ENCODE measurements at places on chromosomes 5 and 9.

DNA sequence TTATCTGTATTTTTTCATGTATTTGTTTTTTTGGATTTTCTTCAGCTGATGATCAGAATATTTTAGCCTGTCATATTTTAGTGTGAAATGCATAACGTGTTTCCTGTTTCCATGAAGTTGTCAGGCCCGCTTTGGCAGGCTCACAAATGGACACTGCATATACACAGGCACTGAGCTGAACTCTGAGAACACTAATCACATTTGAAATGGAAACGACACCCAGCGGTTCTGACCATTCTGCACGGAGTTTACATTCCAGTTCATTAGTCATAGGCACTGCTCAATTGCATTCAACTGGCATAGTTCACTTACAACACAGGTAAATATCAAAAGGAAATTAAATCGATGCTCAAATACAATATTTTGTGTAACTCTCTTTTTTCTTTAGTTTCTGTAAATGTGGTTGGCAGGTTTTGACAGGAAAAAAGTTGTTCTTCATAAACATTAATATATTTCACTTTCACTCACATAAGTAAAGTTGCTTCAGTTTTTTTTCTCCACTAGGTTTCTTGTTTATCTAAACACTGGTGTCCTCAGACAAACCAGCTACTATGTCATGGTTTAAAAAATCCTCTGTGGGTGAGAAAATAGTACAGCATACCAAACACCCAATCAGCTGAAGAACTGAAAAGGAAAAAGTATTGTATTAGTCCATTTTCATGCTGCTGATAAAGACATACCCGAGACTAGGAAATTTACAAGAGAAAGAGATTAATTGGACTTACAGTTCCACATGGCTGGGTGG lies 559.0 kb upstream of the DAP start:
- DNase-seq, result no peak

DNA sequence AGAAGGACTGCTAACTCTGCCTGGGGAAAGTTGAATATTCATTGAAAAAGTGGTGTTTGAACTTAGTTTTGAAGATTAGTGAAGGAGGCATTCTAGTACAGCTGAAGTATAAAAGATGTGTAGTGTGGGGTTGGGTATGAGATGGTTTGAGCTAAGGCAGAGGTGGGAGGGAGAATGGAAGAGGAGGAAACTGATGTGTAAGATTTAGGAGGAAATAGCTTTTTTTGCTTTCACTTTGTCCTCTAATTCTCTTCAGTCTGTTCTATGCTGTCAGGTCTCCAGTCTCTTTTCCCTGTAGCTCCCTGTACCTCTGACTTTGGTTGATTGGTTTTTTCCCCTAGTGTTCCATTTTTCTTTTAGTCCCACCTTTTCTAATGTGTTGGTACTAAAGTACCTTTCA lies 9.0 kb downstream of the CREBRF start:
- no peak for DNase-seq

DNA sequence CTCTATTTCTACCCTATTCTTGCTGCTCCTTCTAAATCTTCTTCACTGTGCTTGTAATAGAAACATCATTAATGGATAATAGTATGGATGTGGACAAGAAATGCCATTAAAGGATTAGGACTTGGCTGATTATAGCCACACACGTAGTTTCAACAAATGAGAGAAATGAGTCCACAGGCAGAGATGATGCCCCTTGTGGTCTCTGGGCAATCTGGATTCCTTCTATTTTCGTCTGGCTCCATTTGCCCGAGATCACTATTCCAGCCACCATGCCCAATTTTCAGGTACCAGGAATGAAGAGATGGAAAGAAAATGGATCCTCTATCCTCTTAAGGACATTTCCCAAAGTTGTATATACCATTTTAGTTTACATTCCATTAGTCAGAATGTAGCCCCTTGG lies 13.2 kb downstream of the VLDLR start:
- DNase-seq, result no peak

DNA sequence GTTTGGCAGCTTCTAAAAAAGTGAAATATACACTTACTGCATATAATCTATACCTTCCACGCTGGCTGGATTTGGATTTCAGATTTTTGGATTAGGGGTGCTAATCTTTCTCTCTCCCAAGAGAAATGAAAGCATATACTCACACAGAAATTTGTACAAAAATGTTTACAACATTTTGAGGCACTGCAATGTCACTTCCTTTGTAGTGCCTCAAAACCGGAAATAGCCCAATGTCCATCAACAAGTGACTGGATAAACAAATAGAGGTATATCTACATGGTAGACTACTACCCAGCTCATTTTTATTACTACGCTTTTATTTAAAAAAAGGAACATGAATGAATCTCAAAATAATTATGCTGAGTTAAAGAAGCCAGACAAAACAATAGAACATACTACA lies 74.0 kb upstream of the MIER3 start:
- no peak for DNase-seq

DNA sequence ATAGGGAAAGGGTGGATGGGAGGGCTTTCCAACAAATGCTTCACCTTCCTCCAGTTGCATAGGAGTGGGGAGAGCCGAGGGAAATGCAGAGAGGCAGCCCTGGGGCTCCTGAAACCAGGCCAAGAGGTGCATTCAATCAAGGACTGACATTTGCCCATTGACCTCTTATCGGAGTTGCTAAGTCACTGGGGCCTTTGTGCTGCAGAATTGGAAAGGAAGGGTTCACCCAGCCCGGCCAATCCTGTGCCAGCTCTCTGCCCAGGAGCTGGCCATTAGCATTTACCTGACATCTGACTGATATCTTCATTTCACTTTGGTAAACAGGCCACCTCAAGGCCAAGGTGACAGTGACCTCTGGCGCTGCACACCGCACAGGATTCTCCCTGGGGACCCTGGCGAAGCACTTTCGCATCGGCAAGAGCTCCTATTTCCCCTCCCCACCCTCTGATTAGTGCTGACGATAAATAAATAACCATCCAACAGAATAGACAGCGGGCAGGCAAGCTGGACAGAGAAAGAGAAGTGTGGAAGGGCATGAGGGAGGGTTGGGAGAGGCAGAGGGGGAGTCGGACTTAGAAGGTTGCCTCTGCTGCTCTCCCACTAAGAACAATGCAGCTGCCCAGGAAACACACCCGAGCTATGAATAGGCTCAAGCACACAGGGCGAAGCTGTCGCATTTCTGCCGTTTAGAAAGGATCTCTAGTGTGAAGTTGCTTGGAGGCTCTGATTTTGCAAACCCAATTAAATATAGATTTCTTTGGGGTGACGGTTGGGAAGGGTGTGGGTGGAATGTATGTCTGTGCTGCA lies 57.0 kb upstream of the BOD1 start:
- DNase-seq, result no peak

- no peak for DNase-seq
These were observed 18.7 kb upstream of the SEMA6A start for GRCh38 chr5:116593340-116593739.

- DNase-seq, result no peak
These were observed 137.6 kb downstream of the CACNA1B start for GRCh38 chr9:138015021-138015829.

- no peak for DNase-seq
These were observed 7.3 kb downstream of the CORO2A start for GRCh38 chr9:98185021-98185567.

- no peak for DNase-seq
These were observed 276.3 kb downstream of the EPB41L4A start for GRCh38 chr5:112142769-112143270.

DNA sequence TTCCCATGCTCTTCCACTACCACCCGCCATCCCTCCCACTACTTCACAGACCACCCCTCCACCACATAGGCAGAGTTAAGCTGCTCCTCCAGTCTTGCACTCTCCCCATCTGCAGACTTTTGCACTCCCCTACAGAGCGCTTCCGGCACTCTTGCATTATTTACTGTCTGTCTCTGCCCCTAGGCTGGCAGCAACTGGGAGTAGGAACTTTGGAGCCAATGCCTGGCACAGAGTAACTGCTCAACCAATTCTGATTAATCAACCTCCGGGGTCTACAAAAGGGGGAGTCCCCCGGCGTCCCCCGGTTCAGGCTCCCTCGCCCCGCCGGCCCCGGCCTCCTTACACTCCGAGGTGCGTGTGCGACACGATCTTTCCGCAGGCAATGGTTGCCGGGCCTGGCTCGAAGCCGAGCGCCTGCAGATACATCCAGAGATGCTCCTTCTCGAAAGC lies 498 bp downstream of the HAUS6 start:
- peak; percentile 41 for DNase-seq

DNA sequence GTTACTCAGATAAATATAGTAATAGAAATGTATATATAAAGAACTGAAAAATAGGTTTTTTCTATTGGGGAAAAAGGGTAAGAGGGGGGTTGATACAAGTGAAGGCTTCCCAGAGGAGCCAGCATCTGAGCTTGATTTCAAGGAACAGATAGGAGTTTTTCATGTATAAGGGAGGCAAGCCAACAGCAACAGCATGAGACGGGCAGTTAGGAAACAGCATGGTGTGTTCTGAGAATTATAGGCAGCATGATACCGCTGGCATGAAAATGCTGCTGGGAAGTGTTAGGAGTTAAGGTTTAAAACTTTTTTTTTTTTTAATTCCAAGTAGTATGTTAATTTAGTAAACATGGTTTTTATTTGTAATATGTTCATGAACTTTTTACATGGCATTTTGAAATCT lies 9.7 kb downstream of the CDC37L1 start:
- DNase-seq, result no peak

DNA sequence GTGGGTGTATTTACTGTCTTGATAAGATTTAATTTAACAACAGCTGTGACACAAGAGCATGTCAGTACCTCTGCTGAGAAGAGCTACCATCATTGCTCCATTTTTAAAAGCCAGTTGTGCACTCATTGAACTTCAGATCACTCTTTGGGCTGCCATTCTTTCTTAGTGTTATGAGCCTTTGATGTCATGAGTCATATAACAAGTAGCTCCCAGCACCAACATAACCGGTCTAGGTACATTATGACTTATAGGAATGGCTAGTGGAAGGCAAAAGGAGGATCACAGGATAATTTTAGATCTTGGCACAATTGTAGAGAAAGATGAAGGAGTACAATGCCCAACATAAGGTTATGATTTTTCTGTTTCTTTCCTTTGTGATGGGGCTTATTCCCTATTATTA lies 170.8 kb upstream of the FBN2 start:
- DNase-seq, result no peak

GRCh38 chr5:134248256-134248655 lies 22.4 kb upstream of the PPP2CA start:
- DNase-seq, result no peak

- no peak for DNase-seq
These were observed 160.9 kb downstream of the GIN1 start for GRCh38 chr5:102959055-102959454.

DNA sequence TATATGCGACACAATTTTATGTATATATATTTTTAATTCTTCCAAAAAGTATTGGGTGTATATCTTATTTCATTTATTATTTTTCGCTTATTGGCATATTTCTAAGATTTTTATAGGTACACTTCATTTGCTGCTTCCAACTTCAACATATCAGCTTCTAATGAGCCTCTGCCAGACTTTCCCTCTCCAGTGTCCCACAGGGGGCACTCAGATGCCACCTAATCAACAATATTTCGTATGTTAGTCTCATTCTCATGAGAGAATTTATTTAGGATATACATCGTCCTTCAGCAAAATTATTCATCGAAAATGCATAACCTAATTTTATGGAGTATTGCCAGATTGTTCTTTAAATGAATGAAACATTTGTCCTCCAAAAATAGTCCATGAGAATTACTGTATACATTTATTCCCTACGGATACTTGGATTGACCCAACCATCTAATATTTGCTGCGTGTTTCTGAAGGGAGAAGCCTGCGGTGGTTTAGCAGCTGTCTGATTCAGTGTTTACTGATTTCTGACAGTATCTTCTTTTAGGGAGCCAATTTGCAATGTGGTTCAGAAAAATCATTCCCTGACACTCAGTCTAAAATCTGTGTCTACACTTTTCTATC lies 100.6 kb upstream of the SELENOP start:
- DNase-seq, result peak; percentile 79

- DNase-seq, result no peak
These were observed 7.4 kb downstream of the PSAT1 start for GRCh38 chr9:78304357-78304756.

DNA sequence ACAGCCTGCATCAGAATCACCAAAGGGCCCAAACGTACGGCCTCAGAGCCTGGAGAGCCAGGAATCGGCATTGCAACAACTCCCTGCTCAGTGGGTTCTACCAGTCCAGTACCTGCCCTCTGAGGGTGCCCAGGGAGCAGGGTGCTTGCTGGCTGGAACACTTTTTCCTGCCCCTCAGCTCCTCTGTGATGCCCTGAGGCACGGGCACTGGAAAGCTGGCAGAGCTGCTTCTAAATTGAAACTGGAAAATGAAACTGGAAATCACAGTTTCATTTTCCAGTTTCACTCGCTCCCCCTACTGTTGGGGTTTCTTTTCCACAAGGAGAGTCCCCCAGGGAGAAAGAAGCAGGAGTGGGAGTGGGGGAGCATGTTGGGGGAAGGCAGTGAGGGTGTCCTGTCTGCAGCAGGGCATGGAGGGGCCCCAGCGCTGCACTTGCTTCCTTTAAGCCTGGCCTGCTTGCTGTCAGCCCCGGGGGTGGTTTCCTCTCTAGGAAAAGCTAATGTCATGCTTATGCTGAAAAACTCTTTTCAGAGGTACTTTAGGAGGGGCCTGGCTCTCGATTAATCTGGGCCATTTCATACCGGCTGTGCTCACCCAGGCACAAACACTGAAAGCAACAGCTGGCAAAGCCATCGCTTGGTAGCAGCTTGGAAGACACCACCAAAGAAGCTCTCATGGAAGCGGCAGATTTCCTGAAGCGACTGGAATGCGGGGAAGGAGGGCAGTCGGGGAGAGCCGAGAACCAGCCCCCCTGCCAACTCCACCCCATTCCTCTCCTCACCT lies 26.2 kb downstream of the IRF1 start:
- peak; percentile 52 for DNase-seq

- DNase-seq, result no peak
These were observed 66.2 kb downstream of the CDC42SE2 start for GRCh38 chr5:131330031-131330430.

- no peak for DNase-seq
These were observed 43.2 kb upstream of the PIK3R1 start for GRCh38 chr5:68172314-68172713.

- no peak for DNase-seq
These were observed 41.6 kb upstream of the PITX1 start for GRCh38 chr5:135075621-135076020.

DNA sequence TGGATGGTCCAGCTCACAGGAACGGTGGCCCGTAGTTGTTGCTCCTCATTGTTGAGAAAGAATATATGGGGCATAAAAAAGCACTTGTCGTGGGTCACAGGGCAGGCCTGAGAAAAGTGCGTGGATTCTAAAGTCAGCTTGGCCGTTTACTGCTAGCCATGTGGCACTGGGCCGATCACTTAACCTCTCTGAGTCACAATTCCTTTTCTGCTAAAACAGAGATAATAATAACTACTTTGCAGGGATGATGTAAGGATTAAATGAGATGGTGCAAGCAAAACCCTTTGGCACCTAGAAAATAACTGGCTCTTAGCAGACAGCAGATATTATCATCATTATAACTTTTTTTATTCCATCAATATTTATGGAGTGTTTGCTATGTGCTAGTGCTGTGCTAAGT lies 579.7 kb downstream of the CCDC171 start:
- no peak for DNase-seq

GRCh38 chr5:111493031-111493430 lies 19.3 kb downstream of the STARD4 start:
- DNase-seq, result no peak

All from CD4-positive, alpha-beta T cell treated with Interleukin-17A for 1 hour (primary cell).